HS-5 (cell line): ENCODE measurements at places on chromosomes 13 and 19.

DNA sequence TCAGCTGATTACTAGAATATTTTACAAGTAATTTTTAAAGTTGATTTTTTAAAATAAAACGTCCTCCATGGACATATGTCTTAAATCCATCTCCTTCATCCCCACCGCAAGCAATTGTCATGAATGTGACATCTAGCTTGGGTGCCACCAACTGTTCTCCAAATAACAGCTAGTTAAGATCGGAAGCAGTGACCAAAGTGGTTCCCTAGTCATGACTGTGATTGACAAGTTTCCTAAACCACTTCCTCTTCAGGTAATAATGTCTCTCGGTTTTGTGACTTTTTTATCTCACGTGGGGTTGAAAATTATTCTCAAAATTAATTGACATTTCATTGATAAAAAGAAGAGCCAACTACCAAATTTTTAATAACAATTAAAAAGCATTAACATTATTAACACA is 135.3 kb upstream of the MIR17HG start:
- DNase-seq: no peak

DNA sequence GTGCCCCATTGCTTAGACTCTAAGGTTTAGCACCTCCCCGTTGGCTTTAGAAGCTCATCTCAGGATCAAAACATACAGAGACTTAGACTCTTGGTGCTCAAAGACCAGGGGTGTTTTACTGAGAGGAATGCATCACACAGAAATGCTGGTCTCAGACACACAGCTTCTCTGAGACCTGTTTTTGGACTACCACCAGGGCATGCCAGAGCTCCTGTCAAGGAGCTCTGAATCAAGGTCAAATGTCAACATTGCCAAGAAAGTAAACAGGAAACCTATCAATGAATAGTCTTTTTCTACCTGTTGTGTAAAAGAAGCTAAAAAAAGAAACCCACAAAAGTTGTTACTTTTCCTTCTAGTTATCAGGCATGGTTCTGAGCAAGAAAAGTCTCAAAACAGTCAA is 149.2 kb downstream of the COL4A1 start:
- DNase-seq: no peak

DNA sequence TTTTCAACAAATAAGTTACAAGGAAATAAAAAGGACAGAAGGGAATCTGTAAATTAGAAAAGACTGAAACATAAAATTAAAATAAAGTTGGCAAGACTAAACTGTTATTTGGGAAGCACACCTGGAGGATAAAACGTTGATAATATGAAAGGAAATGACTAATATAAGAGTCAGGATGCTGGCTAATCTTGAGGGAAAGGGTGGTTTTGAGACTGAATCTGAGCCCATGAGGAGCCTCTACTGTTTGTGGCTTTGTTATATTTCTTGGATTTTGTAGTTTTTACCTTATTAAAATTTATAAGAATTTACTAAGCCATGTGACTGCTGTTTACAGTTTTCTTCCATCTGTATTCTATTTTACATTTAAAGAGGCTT is 718.0 kb upstream of the SPRY2 start:
- no peak for DNase-seq

- no peak for DNase-seq
Measured at GRCh38 chr13:50598338-50598737, 245.2 kb downstream of the DLEU7 start.

DNA sequence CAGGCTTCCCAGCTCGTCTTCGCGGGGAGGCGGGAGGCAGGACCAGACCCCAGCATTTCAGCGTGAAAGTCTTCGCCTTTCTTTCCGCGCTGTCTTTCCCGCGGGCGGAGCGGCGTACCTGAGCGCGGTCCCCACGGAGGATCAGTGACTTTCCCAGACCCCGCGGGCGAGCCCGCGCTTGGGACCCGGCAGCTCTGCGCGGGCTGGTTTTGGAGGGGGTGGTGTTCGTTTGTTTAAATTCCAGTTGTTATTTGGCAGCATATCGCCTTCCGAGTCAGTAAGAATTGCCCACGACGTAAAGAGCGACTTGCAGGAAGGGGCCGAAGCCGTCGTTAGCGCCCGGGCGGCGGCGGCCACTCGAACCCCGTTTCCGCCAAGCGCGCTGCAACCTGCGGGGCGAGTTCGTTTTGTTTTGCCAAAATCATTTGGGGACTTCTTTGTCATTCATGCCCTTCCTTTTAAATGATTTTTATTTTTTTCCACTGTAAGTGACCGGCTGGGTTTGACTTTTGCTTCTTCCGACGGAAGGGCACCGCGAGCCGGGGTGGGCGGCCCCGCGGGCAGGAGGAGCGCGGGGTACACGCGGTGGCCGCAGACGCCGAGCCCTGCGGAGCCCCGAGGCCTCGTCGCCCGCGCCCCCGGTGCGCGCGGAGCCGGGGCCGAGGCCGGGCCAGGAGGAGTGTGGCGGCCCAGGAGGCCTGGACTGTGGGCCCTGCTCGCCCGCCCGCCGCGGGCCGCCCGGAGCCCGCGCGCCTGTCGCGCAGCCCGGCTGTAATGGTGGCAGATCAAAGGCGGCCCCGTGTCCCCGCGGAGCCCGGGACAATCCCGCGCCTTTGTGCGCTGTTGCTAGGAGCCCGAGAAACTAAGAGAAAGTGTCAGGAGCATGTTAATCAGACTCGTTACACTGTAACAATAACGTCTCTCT is 75.9 kb downstream of the ZIC5 start:
- no peak for DNase-seq

- DNase-seq: no peak
Measured at GRCh38 chr19:28586474-28586873, 626.5 kb downstream of the UQCRFS1 start.

GRCh38 chr19:9871626-9872338 is 36.7 kb downstream of the PIN1 start:
- no peak for DNase-seq

GRCh38 chr19:27751044-27751391 is 1461.9 kb downstream of the UQCRFS1 start:
- DNase-seq: no peak
